ENCODE measurements at places on chromosomes 1 and 21. TPM values are rescaled to one million over a fixed set of nuclear protein-coding genes. Genes with fewer than 3 reads are reported as not detected.

CFAP74 gene
- total RNA-seq, result under 0.01 TPM

MYCL gene
- total RNA-seq, result 5.0 TPM

CASQ2 gene
- not detected for total RNA-seq

KRTAP20-2 gene
- not detected for total RNA-seq

SON gene
- 310 TPM for total RNA-seq

MRPS14 gene
- 10.0 TPM for total RNA-seq

ETV3L gene
- total RNA-seq, result 0.10 TPM

DMBX1 gene
- not detected for total RNA-seq

C1QC gene
- total RNA-seq, result 0.52 TPM

CFAP298 gene
- total RNA-seq, result 3.3 TPM

DUSP12 gene
- 38.4 TPM for total RNA-seq

VCAM1 gene
- total RNA-seq, result 0.42 TPM

PADI4 gene
- 8.2 TPM for total RNA-seq

TENT5C gene
- 69.2 TPM for total RNA-seq

TMEM79 gene
- total RNA-seq, result 0.42 TPM

TAS1R1 gene
- 0.10 TPM for total RNA-seq

TRABD2B gene
- not detected for total RNA-seq

NECTIN4 gene
- total RNA-seq, result 1.4 TPM

F13B gene
- total RNA-seq, result not detected

GBP7 gene
- total RNA-seq, result not detected

OR2G6 gene
- total RNA-seq, result 0.10 TPM

ARMH1 gene
- total RNA-seq, result 30.0 TPM

GORAB gene
- total RNA-seq, result 30.1 TPM

XCL2 gene
- total RNA-seq, result 12.7 TPM

ZNF281 gene
- 67.5 TPM for total RNA-seq

SFT2D2 gene
- total RNA-seq, result 75.1 TPM

SPATA46 gene
- not detected for total RNA-seq

RERE gene
- 60.7 TPM for total RNA-seq

EFCAB7 gene
- total RNA-seq, result 6.0 TPM

LAMTOR2 gene
- 16.6 TPM for total RNA-seq

OR10J1 gene
- not detected for total RNA-seq

IFNAR1 gene
- 12.4 TPM for total RNA-seq

SPRR1A gene
- total RNA-seq, result not detected

PLD5 gene
- total RNA-seq, result under 0.01 TPM

SPATA45 gene
- not detected for total RNA-seq

BTG3 gene
- 68.6 TPM for total RNA-seq

ADAM30 gene
- not detected for total RNA-seq

NCAM2 gene
- total RNA-seq, result 0.10 TPM

FHAD1 gene
- 0.10 TPM for total RNA-seq

CFAP45 gene
- 2.4 TPM for total RNA-seq

CACNA1S gene
- not detected for total RNA-seq

C1orf115 gene
- total RNA-seq, result 1.3 TPM

OR2G2 gene
- not detected for total RNA-seq

FCRL2 gene
- total RNA-seq, result 4.0 TPM

CD160 gene
- 9.0 TPM for total RNA-seq

TMEM240 gene
- total RNA-seq, result not detected

MATN1 gene
- 1.6 TPM for total RNA-seq

THRAP3 gene
- 82.9 TPM for total RNA-seq

S100A2 gene
- 0.21 TPM for total RNA-seq

FAM43B gene
- total RNA-seq, result not detected

SPRR3 gene
- total RNA-seq, result not detected

GUCA2B gene
- not detected for total RNA-seq
